Activated T-cell treated with anti-CD3 and anti-CD28 coated beads for 48 hours (primary cell): ENCODE measurements at places on chromosomes 2 and 18.

- DNase-seq: no peak
Measured at GRCh38 chr2:58532641-58533040, 291.5 kb upstream of the FANCL start.

- no peak for DNase-seq
Measured at GRCh38 chr2:237723602-237724001, 75.0 kb upstream of the RBM44 start.

DNA sequence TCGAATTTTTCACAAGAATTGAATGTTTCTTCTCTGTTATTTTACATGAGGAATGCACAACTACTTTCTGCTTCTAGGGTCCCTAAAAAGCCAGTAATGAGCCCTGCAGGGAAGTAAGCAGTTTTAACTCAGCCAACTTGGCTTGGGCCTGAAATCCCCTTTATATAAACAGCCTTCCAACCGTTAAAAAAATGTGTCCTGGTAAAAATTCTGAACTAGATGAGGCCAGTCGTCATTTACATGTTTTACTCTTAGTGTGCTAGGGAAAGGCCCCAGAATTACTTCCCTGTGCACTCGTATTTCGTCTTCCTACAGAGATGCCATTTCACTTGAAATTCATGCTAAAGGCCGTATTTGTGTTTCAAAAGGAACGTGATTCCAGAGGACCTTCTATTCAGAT lies 42.4 kb upstream of the RPE start:
- DNase-seq: no peak

GRCh38 chr2:14454202-14454601 lies 178.3 kb upstream of the LRATD1 start:
- no peak for DNase-seq

GRCh38 chr18:45521777-45522176 lies 93.5 kb upstream of the SLC14A2 start:
- DNase-seq: no peak

DNA sequence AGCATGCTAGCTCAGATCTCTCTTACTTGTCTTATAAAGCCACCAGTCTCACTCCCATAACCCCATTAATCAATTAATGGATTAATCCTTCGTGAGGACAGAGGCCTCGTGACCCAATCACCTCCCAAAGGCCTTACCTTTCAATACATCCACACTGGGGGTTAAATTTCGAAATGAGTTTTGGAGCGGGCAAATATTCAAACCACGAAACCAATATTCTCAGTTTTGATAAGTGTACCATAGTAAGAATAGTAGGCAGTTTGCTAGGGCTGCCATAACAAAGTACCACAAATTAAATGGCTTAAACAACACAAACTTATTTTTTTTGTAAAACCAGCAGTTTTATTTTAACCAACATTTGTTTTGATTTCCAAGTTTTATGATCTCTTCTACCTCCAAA lies 15.2 kb downstream of the HIBCH start:
- DNase-seq: no peak

GRCh38 chr2:99836690-99837605 lies 305.4 kb downstream of the AFF3 start:
- DNase-seq: no peak

DNA sequence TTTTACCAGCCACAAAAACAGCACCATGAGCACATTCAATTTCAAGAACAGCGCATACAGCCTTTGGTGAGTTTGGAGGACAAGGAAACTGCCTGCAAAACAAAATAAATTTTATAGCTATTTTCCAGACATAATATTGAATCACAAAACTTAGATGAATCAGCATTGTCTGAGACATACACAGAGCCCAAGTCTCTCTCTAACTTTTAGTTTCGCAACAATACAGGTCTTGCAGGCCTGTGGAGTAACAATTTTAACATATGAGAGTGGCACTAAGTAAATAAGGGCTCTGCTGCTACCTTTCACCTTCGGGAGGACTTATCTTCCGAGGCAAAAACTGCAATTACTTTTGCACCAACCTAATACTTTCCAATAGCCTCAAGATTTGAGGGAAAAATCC lies 56.1 kb upstream of the PEX13 start:
- no peak for DNase-seq

- no peak for DNase-seq
Measured at GRCh38 chr2:144508172-144508851, 11.6 kb downstream of the ZEB2 start.

- no peak for DNase-seq
Measured at GRCh38 chr2:30354621-30355020, 92.4 kb upstream of the LCLAT1 start.

DNA sequence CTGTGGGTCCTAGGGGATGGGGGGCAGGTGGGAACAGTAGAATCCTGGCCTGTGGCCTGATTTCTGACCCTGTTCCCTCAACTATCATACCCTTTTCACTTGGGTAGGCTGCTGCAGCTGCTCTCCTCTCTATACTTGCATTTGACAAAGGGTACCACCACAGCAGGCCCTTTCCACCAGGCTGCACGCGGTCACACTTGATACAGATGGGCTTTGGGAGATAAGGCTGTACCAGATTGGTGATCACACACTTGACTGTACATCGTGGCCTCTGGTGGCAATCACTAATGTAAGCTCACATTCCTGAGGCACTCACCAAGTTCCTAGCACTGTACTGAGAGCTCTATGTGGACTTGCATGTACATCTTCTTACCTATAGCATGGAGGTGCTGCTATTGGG lies 1.6 kb upstream of the RALB start:
- DNase-seq: no peak

DNA sequence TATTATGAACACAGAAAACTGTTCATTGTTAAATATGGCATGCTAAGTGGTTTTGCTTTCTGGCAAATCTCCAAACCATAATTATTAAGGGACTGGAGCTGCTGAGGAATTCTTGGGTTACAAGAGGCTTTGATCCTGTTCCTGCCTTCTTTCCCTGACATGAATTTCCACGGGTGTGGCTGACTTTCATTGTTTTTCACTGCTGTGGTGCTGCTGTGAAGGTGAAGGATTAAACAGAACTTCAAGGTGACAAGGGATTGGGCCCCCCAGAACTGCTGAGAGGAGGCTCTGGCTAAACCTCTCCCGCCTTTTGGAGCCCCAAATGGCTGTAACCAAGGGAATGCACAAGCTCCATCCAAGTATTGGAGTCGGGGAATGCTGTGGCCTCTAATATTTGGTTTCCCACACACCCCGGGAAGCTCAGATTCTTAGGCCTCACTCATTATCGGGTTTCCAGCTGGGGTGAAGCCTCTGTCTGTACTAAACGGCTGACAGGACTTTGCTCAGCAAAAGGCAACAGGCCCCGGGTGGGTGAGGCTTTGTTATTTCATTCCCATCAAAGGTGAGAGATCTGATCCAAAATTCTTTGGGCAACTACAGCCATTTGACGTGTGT lies 29.0 kb upstream of the ZFP36L2 start:
- DNase-seq: no peak

GRCh38 chr2:31889044-31889443 lies 121.8 kb downstream of the MEMO1 start:
- DNase-seq: no peak

DNA sequence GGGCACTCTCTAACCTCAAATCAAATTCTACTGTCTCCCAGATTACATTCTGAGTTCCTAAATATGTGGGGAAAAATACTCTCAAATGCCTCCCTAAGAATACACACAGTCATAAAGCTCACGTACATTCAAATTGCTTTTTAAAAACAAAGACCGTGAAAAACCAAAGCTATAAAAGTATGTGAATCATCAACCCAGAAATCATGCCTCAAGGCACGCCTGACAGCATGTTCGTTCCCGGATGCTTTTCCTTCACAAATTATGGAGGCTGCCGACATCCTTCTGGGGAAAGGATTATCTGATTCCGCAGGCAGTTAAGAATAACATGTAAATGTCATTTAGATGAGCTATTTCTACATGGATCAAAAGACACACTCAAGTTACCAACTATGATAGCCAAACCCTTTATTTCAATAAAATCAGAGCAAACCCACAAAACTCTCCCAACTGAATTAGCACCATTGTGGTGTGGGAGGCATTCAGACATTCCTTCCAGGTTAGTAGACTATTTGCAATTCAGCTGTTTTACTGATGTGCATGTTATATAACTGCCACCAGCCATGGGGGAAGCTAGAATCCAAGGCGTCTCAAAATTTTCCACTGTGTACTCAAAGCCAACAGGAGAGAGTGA lies 398.2 kb upstream of the TRIB2 start:
- DNase-seq: no peak

- DNase-seq: peak; percentile 22
Measured at GRCh38 chr2:119659601-119660342, 19.2 kb upstream of the TMEM177 start.

- DNase-seq: no peak
Measured at GRCh38 chr2:58032016-58032763, 14.4 kb upstream of the VRK2 start.

- DNase-seq: no peak
Measured at GRCh38 chr2:8234253-8234652, 447.6 kb upstream of the ID2 start.

DNA sequence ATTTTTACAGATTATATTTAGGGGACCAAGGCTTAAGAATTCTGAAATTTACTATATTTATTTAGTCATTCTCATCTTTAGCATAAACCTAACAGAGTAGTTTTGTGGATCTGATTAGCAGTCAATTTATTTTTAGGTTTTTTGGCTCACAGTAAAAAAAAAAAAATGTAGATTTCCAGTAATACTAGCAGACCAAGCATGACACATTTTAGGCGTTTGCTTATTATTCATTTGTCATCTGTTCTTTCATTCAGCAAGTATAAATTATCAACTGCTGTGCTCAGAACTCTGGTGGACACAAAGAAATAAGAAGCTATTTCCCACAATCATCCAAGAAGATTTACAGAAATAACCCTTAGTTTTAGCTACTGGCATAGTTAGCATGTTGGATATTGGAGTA lies 20.6 kb downstream of the PDE1A start:
- DNase-seq: no peak

DNA sequence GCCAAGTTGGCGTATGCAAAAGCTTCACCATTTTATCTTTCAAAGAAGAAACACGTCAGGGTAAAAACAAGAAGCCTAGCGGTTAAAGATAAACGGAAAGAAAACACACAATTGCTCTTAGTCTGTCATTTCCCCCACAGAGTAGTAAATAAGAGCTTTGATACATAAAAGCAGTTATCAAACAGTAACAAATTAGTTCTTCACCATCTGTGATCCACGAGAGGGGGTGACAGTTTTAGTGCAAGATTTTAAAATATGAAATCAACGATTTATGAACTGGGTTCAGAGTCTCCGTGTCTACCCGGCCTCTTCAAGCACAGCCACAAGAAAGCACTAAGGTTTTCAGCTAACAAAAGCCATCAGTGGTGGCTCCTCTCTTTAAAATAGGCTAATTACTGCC lies 703.9 kb upstream of the ID2 start:
- no peak for DNase-seq

GRCh38 chr2:67871686-67872412 lies 191.0 kb downstream of the C1D start:
- no peak for DNase-seq

GRCh38 chr2:196453613-196454047 lies 185.9 kb upstream of the CCDC150 start:
- DNase-seq: peak; percentile 6

DNA sequence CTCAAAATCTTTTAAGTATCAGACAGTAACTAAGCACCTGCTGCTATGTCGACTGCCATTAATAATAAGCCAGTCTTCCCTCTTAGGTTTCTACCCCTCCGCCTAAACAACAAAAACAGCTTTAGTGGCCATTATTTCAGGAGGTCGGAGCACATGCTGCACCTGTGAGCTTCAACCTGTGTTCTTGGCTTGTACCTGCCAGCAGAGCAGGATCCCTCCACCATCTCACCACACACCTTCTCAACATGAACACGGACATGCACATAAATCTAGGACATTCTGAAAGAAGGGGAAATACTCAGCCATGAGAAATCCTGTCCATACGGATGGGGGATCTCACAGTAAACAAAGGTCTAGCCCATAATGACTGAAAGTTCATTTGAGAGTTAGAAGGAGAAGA lies 3.7 kb downstream of the CYB5A start:
- no peak for DNase-seq

- no peak for DNase-seq
Measured at GRCh38 chr18:11398625-11399024, 210.8 kb upstream of the SLC35G4 start.

DNA sequence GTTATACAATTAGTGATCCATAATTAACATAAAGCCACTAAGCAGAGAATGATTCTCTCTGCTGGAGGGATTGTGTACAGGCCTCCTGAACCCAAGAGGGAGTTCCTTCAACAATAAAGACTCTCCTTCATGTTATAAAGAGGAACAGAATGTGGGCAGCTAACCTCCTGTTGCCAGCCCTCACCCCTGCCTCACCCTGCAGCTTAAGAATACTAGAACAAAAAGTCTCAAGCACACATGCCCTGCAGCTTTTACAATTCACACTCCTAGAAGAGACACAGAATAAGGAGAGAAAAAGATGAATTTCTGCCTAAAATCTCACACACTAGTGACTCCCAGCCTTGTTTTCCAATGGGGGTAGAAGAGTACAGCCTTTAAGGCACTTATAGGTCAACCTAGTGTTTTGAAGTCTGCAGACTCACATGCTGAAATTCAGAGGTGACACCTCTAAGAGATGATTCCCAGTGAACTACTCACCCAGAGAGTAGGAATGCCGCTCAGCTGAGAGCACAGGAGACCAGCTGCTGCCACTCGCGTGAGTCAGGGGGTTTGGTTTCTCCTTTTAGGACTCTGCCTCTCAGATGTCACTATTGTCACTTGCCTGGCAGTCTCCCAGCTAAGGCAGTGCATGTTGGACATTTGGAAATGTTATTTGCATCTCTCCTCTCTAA lies 32.5 kb upstream of the IL1RL1 start:
- no peak for DNase-seq

DNA sequence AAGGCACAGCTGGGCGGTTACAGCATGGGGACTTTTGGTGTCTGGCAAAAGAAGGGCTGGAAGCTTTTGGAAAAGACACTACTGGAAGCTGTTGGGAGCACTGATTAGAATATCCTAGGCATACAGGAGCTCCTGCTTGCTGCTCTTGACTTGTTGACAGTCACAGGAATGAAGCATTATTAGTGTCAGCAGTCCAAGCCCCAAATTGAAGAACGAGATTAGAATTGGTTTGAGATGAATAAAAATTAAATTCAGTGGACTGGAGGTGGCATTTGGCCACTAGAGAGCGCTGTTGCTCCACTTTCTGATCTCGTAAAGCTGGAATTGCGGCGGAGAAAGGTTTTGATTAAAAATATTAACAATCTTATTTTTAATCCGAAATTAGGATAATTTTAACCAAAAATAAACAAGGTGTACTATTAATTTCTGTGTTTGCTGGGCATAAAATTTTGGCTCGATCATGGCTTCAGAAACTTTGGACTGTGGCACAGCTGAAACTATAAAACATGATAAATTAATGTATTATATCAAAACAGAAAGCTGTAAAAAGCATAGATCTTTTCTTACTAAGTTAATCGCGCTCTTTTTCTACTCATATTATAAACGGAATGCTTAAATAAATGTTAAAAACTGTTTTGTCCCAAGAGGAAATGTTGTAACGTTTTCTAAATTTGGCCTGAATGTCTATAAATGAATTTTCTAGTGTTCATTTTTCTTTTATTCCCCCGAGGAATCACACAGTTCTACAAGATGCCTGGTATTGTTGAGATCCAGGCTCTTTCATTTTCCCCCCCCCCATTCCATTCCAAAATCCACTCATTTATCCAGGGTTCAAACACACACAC lies 2.4 kb upstream of the HOXD8 start:
- no peak for DNase-seq
